H7 (cell line): ENCODE measurements at places on chromosomes 3 and 15.
A peak's percentile ranks its signal among the peaks of the same experiment; 100 is the strongest.

- peak; percentile 49 for DNase-seq
These were observed 272.2 kb upstream of the RARB start for GRCh38 chr3:25155652-25156471.

GRCh38 chr15:95799286-95800200 lies 531.0 kb upstream of the NR2F2 start:
- DNase-seq: no peak

DNA sequence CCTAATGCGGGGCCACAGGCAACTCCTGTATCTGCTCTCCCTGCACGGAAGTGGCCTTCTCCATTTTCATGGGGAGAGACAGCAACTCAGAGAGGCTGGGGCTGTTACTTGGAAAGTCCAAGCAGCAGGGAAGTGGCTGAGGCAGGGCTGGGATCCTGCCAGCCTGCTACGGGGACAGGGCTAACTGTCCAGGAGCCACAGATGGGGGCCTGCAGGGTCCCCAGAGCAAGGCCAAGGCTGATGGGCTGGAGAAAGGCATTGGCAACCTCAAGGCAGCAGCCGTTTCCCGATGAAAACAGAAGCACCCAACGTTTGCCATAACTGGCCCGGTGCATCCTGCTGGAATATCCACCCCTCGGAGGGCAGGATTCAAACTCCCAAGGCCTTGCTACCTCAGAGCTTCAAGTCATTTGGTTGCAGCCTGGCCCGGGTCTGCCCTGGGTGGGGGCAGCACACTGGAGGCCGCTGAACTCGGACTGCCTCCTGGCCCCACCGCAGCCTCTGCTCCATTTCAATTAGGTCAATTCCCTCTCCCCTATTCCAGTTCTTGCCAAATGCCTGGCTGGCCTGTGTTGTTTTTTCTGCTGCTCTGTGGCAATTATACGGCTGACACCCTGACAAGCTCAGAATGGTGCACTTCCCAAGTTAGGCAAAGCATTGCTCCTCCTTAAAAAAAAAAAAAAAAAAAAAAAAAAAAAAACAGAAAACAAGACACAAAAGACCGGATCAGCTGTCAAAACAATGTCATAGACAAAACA lies 143.5 kb downstream of the NUP210 start:
- peak; percentile 55 for DNase-seq

DNA sequence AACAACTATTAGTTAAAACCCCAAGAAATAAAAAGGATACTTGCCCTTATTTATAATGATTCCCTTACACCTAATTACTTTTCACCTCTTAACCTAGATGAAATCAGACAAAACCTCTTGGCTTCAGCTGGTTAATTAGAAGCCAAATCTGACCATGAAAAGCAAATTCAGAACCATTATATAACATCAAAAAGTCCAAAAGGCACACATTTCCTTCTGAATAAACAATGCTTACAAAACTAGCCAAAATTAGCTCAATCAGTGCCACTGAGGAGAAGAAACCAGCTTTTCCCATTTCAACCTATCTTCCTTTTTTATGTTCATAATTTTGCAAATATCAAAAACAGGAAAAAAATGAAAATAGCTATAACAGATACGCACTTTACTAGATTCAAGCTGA lies 3.2 kb downstream of the EHHADH start:
- no peak for DNase-seq

DNA sequence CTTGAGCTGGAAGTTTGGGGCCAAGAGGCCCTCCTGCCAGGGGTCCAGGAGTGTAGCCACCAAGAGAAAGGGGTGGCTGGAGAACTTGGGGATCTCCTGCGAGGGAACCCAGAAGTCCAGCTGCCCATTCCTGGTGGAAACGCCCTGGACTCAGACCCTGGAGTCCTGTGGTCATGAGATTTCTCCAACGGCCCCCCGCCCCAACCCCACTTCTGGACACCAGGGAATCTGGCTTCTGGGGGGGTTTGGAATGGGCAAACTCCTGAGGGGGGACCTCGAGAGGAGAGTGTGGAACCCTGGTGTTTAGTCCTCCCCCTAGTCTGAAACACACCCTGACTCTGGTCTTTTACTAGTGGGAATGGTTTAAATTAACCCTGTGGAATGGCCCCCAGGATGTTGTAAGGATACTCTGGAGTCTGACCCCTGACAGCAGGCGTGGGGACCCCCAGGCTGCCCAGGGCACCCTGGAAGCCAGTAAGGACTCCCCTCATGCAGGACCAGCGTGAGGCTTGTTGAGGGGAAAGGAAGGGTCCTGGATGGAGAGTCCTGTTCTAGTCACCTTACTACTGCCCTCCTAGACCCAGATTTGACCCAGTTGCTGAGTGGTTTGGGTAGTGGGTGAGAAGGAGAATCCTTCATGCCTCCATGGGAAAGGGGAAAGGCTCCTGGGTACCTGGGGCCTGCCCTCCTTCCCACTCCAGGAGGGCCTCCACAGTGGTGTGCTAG lies 540 bp downstream of the KLHDC8B start:
- DNase-seq: no peak

GRCh38 chr3:35393901-35394799 lies 245.2 kb upstream of the ARPP21 start:
- DNase-seq: no peak

- no peak for DNase-seq
These were observed 63.6 kb downstream of the SCN5A start for GRCh38 chr3:38585791-38586420.

DNA sequence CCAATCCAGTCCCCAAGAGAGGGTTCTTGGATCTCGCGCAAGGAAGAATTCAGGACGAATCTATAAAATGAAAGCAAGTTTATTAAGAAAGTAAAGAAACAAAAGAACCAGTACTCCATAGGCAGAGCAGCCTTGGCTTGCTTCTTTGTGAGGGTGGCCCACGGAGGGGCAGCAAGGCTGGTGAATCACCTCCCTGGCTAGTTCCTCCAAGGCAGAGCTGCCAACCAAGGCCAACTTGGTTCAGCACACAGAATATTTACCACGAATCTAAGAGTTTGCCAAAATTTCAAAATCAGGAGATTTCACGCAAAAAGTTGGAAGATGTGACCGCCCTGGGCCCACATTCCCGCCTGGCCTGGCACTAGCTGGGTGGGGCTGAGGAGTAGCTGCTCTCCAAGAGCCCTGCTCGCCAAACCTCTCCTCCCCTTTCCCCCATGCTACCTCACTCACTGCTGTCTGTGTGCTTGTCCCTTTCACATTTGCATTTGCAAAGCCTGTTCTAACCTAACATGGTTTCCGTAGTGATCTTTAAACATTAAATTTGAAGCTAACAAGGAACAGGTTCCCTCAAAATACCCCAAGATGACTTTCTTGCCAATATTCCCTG lies 26.2 kb upstream of the DCUN1D1 start:
- peak; percentile 46 for DNase-seq

- no peak for DNase-seq
These were observed 11.1 kb upstream of the LACTB start for GRCh38 chr15:63110428-63111026.

GRCh38 chr3:177488740-177489139 lies 291.5 kb upstream of the TBL1XR1 start:
- DNase-seq: no peak

DNA sequence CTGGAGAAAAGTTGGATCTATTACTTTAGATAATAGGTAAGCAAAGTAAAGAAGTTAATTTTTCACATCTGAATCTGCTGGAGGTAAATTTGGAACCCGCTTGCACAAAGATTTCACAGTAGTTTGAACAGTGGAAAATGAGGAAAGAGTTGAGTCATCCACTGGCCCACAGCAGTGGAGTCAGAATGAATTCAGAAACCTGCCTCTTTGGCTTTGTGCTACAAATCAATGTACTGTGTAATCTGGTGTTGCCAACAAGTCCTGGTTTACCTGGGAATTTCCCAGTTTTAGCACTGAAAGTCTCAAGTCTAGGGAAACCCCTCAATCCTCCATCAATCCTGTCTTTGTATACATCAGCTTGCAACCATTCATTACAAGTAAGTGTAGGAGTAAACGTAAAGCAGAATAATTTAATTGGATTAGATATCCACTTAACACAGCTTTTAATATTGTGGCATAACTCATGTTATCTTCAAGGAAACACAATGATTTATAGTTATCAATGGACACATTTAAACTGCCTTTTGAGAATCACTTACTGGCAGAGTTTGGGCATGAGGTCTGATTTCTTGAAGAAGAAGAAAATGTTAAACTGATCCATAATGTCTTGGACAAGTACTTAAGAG lies 100.6 kb downstream of the DCLK3 start:
- no peak for DNase-seq

DNA sequence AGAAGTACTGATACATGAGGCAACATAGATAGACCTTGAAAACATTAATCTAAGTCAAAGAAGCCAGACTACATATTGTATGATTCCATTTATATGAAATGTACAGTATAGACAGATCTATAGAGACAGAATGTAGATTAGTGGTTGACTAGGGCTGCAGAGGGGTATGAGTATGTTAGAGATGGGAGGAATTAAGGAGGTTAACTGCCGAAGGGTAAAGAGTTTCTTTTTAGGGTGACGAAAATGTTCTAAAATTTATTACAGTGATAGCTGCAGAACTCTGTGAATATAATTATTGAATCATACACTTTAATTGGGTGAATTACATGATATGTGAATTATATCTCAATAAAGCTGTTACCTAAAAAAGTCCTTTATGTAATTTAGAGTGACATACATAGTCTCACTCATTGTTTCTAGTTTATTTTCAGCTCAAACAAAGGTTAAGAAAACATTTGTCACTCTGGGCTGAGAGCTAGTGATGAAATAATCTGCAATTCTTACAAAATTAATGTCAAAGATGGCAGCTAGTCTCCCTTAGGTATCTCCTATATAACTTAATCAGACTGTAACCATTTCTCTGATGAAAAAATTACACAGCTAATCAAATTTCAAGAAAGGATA lies 61.4 kb downstream of the DENND4A start:
- DNase-seq: no peak

DNA sequence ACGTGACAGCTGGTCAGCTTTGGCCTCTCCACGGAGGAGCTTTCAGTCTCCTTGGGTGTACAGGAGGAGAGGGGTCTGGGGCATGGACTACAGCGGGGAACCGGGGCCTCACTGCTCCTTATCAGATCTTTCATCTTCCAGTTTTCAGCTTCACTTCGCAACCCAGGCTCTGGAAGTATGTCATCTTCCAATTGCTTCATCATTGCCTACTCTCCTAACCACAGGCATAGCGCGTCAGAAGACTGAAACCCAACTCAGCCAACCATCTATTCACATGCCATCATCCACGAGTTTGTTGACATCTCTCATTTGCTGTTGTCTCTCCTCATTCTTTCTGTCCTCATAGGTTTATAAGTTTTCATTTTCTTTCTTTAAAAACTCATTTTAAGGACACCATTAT lies 119.5 kb downstream of the MYLK start:
- no peak for DNase-seq

DNA sequence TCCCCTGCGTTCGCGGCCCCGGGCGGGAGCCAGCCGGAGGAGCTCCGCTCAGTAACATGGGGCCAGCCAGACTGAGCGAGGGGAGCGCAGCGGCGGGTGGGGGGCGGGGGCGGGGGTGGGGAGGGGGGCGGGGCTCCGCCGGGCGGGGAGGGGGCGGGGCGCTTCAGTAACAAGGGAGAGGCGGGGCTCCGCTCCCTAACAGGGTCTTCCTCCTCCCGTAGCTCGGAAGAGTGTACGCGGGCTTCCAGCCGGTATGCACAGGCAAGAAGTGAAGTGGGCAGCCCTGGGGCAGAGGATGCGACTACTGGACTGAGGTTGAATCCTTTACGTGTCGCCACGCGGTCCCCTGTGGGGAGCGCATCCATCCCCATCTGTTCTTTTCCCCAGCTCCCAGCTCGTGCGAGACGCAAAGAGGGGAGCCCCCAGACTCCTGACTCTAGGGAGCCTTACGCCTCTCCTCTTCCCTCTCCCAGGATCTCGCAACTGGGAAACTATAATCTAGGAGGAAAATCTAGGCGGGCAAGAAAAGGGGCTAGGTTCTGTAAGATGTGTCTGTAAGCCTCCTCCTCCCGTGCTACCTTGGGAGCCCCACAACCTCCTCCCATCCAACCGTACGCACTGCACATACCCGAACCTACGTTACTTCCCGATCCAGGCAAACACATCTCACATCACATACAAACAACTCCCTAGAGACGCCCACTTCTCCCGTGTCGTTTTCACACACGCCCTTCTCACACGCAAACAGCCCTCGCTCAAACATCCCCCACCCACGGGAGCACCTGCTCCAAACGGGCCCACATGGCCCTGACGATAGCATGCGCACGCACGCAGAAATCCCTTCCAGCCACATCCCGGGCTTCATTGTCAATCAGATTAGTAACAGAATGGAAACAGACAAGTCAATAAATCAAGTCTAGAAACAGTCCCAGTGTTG lies at the start of gene SHF:
TSS of gene SHF (minus strand) at position 73 of the 937 bp plus-strand sequence. CDS start at position 58, 15 bp downstream.
- DNase-seq: peak; percentile 96

DNA sequence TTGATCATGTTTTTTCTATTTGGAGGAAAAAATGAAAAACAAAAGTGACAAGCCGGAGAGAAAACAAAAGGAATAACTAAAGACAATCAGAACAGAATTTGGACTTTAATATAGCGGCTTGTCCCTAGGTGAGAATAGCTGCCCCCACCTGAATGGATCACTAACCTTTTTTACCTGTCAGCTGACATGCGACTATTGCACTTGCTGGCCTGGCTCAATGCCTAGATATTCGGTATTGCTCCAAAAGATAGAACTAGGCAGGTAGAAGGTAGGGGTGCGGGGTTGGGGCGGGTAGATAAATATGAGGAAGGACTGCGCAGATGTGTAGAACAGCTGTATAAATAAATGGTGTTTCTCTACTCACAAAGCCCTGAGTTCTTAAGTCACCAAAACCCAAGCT lies 650 bp upstream of the MORC1 start:
- no peak for DNase-seq

DNA sequence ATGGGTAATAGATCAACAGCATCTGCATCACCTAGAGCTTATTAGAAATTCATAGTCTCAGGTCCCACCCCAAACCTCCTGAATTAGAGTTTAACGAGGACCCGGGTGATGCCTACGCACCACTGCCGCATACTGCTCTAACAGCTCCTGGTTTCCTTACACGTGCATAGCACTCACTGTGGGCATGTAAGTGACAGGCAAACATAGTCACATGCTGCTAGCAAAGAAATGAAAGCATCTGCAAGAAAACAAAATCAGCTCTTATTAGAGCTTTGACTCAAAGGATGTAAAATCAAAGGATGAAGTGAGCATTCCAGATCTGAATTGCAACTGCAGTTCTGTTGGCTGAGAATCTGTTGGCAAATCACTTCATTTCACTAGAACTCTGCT lies 19.1 kb upstream of the RIOX2 start:
- no peak for DNase-seq

- no peak for DNase-seq
These were observed 10.3 kb upstream of the STAB1 start for GRCh38 chr3:52484680-52485461.

DNA sequence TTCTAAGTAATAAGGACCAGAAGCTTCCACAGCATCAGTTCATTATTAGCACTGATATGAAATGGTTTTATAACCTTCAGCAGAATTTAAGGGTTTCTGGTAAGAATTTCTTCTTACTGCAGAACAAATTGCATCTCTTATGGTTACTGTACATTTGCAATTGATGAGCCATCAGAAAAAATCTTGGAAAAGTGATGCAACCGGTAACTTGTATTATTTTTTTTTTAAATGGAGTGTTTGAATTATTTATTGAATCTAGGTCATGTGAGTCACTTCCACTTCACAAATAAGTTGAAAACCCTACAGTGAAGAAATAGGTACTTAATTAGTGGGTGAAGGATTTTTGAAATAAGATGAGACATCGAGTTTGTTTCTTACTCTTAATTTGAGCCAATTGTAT lies 786.0 kb downstream of the TUSC7 start:
- no peak for DNase-seq

- no peak for DNase-seq
These were observed 743.7 kb upstream of the EPHA6 start for GRCh38 chr3:96070678-96071077.
